Activated CD8-positive, alpha-beta memory T cell treated with anti-CD3 and anti-CD28 coated beads for 4 hours (primary cell): ENCODE measurements at places on chromosomes 13 and 19.

- no peak for DNase-seq
Observed at GRCh38 chr13:112161521-112162301, 94.8 kb downstream of the SOX1 start.

GRCh38 chr13:70703755-70704154 is 595.5 kb upstream of the KLHL1 start:
- DNase-seq: no peak

GRCh38 chr13:63448692-63449091 is 2033.0 kb upstream of the PCDH20 start:
- no peak for DNase-seq

DNA sequence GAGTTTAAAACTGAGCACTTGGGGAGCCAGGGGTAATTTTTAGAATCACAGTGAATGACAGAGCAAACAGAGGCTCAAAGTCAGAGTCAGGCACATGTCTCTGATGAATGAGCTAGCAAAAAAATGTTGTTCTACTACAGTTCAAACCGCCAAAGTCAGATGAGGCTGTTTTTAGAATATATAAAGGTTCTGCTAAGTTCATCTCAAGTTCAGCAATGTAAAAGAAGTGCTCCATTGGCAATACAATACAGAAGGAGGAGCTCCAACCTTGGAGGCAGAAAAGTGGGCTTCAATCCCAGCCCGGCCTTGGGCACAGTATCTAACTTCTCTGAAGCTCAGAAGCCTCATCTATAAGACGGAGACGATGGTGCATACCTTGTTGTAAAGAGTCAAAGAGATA is 70.1 kb upstream of the IPO5 start:
- DNase-seq: no peak

GRCh38 chr19:11288349-11288748 is 7.6 kb upstream of the TSPAN16 start:
- DNase-seq: no peak

DNA sequence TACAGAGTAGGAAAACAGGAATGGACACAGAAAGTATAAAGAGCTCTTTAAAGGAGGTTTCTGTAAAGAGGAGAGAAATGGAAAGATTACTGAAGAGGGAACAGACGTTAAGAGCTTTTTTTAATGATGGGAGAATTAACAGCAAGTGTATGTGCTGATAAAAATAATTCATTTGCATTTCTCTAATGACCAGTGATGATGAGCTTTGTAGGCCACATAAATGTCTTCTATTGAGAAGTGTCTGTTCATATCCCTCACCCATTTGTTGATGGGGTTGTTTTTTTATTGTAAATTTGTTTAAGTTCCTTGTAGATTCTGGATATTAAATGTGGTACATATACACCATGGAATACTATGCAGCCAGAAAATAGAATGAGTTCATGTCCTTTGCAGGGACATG is 40.0 kb downstream of the MYO16 start:
- no peak for DNase-seq

DNA sequence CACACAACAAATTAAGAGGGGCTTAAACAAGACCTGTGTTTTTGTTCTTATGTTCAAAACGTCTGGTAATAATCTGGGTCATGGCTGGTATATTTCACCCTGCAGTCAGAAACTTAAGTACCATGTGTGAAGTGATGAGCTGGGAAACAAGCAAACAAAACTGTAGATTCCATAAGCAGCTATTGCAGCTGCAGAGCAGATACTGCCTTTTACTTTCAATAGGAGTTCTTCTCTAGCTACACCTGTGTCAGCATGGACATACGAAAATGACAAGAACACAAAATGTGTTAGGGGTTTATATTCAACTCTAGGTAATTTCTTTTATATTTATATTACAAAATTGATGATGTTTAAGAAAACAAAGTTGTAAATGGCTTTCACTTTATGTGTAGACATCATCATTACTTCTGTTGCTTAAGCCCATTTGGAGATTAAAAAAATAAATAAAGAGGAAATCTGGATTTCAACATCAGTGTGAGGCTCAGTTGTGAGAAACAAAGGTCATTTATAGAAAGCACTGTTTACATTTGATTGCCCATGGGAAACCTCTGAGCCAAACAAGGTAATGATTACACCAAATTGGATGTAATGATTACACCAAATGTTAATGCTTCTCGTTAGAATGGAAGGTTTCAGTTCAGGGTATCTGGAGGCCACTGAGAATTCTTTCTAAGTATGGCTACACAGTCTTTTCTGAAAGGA is 451.0 kb upstream of the SLC10A2 start:
- DNase-seq: no peak

DNA sequence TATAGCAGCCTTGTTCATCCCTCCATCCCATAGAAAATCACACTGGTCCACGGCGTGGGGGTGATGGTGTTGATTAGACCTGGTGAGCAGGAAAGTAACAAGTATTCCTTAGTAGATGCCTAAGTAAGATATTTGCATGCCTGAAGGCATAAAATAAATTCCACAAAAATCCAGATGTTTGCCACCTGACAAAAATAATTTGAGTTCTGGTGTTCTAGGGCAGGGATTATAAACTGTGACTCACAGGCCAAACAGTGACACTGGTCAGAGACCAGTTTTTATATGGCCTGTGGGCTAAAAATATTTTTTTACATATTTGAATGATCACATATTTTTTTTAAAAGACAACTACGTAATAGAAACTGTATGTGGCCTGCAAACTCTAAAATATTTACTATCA is 310.7 kb downstream of the RFC3 start:
- DNase-seq: no peak
